ENCODE measurements at places on chromosomes 4 and X. TPM values are rescaled to one million over a fixed set of nuclear protein-coding genes. Genes with fewer than 3 reads are reported as not detected.

DNA sequence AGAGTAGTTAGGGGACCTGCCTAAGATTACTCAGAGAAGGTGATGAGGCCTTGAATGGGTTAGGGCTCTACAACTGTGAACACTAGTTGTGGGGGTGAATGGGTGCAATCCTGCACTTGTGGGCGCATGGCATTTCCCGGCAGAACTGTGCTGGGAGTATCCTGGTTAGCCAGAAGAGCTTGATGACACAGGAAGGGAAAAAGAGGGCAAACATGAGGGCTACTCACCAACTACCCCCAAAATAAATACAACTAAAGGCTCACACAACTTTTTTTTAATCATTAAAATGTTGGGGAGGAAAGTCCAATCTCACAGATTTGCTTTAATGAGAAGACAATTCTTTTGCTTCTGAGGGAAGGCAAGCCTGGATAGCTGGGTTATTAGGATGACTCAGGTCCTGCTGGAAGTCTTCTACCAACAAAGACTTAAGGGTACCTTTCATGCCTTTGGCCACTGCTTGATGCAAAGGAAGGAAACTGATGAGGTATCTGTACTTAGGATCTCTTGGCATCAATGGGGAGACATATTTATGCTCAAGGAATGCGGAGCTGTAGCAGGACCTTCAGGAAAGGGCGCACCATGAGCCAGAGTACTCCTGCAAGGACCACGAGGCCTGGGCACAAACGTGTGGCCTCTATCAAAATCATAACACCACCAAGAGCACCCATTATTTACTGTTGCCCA is 2.6 kb downstream of the PHKA2 start:
- no peak overlapping the region for H3K4me3 ChIP-seq
- H3K27me3 ChIP-seq = no peaks in the 10 kb centered on the region
- peaks cover 9% of the 10 kb centered on the region for H3K4me1 ChIP-seq
- no peaks in the 10 kb centered on the region for H3K36me3 ChIP-seq
- DNase-seq = no peak

DNA sequence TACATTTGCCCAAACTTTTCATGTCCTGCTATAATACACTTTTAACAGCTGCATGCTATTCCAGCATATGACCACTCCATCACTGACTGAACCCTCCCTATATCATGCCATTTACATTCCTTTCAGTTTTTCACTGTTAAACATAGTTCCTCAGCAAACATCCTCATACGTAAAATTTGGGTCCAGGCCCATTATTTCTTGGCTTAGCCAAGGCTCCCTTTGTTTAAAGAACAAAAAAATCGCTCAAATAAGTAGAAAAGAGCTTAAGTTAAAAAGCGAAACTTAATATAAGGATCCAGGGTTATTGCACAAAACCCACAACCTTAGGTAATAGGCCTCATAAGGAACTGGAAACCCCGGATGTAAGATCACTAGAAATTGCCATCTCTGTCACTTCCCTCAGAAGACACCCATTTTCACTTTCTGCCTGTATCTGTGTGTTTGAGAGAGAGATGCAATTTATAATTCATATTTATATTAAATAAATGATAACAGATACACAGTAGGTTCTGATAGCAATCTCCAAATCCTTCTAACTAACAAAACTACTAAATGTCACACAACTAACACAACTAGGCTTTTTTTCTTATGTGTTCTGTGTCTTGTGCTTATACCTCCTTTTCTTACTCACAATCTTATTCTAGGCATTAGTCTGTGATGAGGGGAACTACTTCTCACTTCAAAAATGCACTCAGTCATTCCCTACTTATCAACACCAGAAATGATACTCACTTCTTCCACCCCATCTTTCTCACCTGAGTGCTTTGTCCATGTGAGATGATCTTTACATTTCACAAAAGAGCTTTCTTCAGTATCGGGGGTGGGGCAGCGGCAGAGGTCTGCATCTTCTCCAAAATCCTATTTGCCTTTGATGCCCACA is 59.9 kb upstream of the FAM241A start:
- no peak for DNase-seq
- H3K4me3 ChIP-seq = no peak overlapping the region
- H3K27me3 ChIP-seq = no peaks in the 10 kb centered on the region
- H3K4me1 ChIP-seq = peaks cover 4% of the 10 kb centered on the region
- H3K36me3 ChIP-seq = no peaks in the 10 kb centered on the region

- H3K4me1 ChIP-seq = no peaks in the 10 kb centered on the region
- no peak overlapping the region for H3K27ac ChIP-seq
- DNase-seq = no peak
Observed at GRCh38 chr4:109649872-109650271, 53.4 kb downstream of the CASP6 start.

GRCh38 chr4:2331519-2332200 is 69.8 kb upstream of the MXD4 start:
- H3K4me1 ChIP-seq = peaks cover 14% of the 10 kb centered on the region
- no peaks in the 10 kb centered on the region for H3K36me3 ChIP-seq
- no peaks in the 10 kb centered on the region for H3K27me3 ChIP-seq
- H3K4me3 ChIP-seq = no peak overlapping the region
- no peak overlapping the region for H3K27ac ChIP-seq

- H3K27me3 ChIP-seq = no peaks in the 10 kb centered on the region
- H3K4me1 ChIP-seq = no peaks in the 10 kb centered on the region
- no peak overlapping the region for H3K4me3 ChIP-seq
- DNase-seq = no peak
Observed at GRCh38 chr4:89173336-89174090, 62.2 kb downstream of the TIGD2 start.

- H3K27ac ChIP-seq = no peak overlapping the region
- peaks cover 58% of the 10 kb centered on the region for H3K4me1 ChIP-seq
- no peaks in the 10 kb centered on the region for H3K27me3 ChIP-seq
- H3K4me3 ChIP-seq = no peak overlapping the region
- no peaks in the 10 kb centered on the region for H3K36me3 ChIP-seq
- DNase-seq = no peak
Observed at GRCh38 chr4:176844448-176844847, 51.7 kb upstream of the VEGFC start.

DNA sequence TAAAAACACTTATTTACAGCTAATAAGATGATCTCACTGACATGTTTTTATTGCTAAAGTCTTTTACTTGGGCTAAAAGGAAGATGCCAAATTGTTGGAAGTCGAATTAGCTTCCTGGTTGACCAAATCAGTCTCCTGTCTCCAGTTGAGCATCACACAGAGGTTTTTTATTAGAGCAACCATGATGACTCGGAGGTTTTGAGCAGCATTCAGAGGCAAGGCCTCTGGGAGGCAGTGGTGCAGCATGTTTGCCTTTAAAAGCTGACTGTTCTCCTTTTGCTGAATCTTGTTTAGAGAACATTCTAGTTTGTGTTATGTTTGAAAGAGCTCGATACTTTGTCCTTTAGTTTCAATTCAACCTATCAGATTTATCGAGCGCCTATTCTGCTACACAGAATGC is 2.1 kb downstream of the UCHL1 start:
- peaks cover 7% of the 10 kb centered on the region for H3K4me1 ChIP-seq
- H3K4me3 ChIP-seq = no peak overlapping the region
- DNase-seq = peak; percentile 78
- H3K36me3 ChIP-seq = no peaks in the 10 kb centered on the region

GRCh38 chr4:165308606-165309005 is 18.9 kb upstream of the MSMO1 start:
- no peaks in the 10 kb centered on the region for H3K27me3 ChIP-seq
- H3K36me3 ChIP-seq = no peaks in the 10 kb centered on the region
- peaks cover 12% of the 10 kb centered on the region for H3K4me1 ChIP-seq
- H3K4me3 ChIP-seq = no peak overlapping the region

DNA sequence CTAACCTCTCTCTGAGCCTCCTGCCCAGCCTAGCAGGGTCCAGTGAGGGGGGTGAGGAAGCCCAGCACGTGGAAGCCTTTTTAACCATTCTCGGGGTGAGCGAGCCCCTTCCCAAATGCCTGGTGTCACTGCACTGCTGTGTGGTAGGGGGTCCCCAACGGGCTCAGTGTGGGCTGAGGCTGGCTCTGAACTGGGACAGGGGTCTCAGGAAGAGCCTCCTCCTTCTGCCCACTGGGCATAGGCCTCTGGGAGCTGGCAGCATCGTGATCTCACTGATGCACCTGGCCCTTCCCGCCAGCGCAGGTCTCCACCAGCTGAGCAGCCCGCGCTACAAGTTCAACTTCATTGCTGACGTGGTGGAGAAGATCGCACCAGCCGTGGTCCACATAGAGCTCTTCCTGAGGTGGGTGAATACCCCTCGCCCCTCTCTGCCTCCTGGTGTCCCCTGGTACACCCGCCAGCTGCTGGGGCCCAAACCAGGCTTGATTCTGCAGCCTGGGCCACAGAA is 12.6 kb downstream of the HTRA3 start:
- H3K27ac ChIP-seq = no peak overlapping the region
- no peaks in the 10 kb centered on the region for H3K36me3 ChIP-seq
- H3K27me3 ChIP-seq = no peaks in the 10 kb centered on the region
- DNase-seq = peak; percentile 78
- H3K4me1 ChIP-seq = peaks cover 19% of the 10 kb centered on the region

GRCh38 chrX:118164138-118164537 is 47.5 kb upstream of the KLHL13 start:
- H3K36me3 ChIP-seq = no peaks in the 10 kb centered on the region
- no peaks in the 10 kb centered on the region for H3K4me1 ChIP-seq
- no peaks in the 10 kb centered on the region for H3K27me3 ChIP-seq
- no peak overlapping the region for H3K27ac ChIP-seq
- DNase-seq = no peak

- no peak overlapping the region for H3K27ac ChIP-seq
- no peak overlapping the region for H3K4me3 ChIP-seq
- peak; percentile 85 for DNase-seq
- H3K27me3 ChIP-seq = no peaks in the 10 kb centered on the region
- H3K4me1 ChIP-seq = no peaks in the 10 kb centered on the region
Observed at GRCh38 chr4:136864604-136865185, 667.6 kb downstream of the PCDH18 start.

- DNase-seq = no peak
- H3K4me3 ChIP-seq = no peak overlapping the region
- no peaks in the 10 kb centered on the region for H3K36me3 ChIP-seq
- H3K27ac ChIP-seq = no peak overlapping the region
- H3K27me3 ChIP-seq = no peaks in the 10 kb centered on the region
- no peaks in the 10 kb centered on the region for H3K4me1 ChIP-seq
Observed at GRCh38 chr4:81960961-81961360, 412.8 kb downstream of the HNRNPD start.

DNA sequence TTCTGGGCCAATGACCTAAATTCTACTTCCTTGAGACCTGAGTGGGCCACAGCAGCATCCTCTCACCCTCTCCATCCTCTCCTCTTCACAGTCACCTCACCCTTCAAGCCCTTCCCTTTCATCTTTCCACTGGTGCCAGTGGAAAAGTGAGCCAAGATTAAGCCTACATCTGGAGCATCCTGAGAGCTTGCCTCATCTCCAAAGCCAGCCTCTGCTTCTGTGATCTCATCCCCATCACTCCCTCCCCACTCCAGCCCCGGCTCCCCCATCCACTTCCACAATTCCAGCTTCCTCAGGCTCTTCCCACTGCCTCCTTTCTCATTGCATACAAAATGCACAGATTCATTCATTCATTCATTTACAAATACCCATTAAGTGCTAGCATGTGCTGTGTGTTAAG is 10.1 kb upstream of the RASL11B start:
- no peak overlapping the region for H3K27ac ChIP-seq
- no peak overlapping the region for H3K4me3 ChIP-seq
- no peaks in the 10 kb centered on the region for H3K27me3 ChIP-seq

DNA sequence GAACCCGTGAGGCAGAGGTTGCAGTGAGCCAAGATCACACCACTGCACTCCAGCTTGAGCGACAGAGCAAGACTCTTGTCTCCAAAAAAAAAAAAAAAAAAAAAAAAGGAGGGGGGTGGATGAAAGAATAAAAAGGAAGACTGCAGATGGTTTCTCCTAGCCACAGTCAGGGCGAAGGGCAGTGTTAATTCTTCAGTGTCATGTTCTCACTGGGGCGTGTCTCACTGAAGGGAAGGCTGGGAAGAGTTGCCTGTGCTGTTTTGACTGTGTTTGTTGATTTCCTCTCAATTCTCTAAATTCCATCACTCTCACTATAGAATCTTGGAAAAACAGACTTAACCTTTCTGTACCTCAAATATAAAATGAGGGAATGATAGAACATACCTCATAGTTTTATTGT is 71.6 kb upstream of the DHX15 start:
- no peak for DNase-seq
- H3K36me3 ChIP-seq = no peaks in the 10 kb centered on the region
- no peaks in the 10 kb centered on the region for H3K27me3 ChIP-seq
- H3K4me3 ChIP-seq = no peak overlapping the region
- no peaks in the 10 kb centered on the region for H3K4me1 ChIP-seq
- H3K27ac ChIP-seq = no peak overlapping the region

- no peaks in the 10 kb centered on the region for H3K27me3 ChIP-seq
- no peak for DNase-seq
- H3K27ac ChIP-seq = peak overlapping the region; percentile 88
- peak overlapping the region; percentile 97 for H3K4me3 ChIP-seq
- peaks cover 17% of the 10 kb centered on the region for H3K36me3 ChIP-seq
Observed at GRCh38 chrX:47194194-47194787, 662 bp downstream of the UBA1 start.

- peaks cover 8% of the 10 kb centered on the region for H3K27me3 ChIP-seq
- H3K4me3 ChIP-seq = no peak overlapping the region
- no peaks in the 10 kb centered on the region for H3K36me3 ChIP-seq
- H3K4me1 ChIP-seq = peaks cover 10% of the 10 kb centered on the region
- no peak for DNase-seq
Observed at GRCh38 chr4:165440415-165441158, 61.8 kb downstream of the CPE start.

- peak overlapping the region; percentile 73 for H3K4me3 ChIP-seq
- no peaks in the 10 kb centered on the region for H3K36me3 ChIP-seq
- peaks cover 33% of the 10 kb centered on the region for H3K27me3 ChIP-seq
- H3K4me1 ChIP-seq = peaks cover 13% of the 10 kb centered on the region
Observed at GRCh38 chrX:40011322-40012038, 86.3 kb downstream of the BCOR start.

GRCh38 chr4:150515135-150515534 is 66.8 kb upstream of the MAB21L2 start:
- no peak overlapping the region for H3K27ac ChIP-seq
- H3K36me3 ChIP-seq = no peaks in the 10 kb centered on the region
- no peaks in the 10 kb centered on the region for H3K27me3 ChIP-seq
- peaks cover 4% of the 10 kb centered on the region for H3K4me1 ChIP-seq
- no peak overlapping the region for H3K4me3 ChIP-seq

DNA sequence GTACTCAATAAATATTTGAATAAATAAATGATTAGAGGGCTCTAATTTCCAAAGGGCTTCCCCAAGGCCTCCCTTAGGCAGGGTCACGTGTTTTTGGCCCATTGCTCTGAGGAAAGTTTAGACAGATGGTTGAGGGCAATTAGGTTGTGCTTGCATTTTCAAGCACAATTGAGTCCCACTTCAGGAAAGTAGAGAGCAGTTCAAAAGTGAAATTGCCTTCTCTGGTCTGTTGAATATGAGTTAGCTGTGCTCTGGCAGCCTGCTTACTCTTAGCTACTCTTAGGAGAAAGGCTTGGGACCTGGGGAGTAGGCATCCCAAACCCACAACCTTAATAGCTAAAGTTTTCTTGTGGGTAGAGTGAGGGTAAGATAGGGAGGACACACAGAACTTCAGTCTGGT is 9.0 kb upstream of the DRP2 start:
- peaks cover 12% of the 10 kb centered on the region for H3K4me1 ChIP-seq
- H3K27me3 ChIP-seq = peaks cover 4% of the 10 kb centered on the region
- H3K36me3 ChIP-seq = no peaks in the 10 kb centered on the region
- DNase-seq = no peak
- H3K4me3 ChIP-seq = no peak overlapping the region

Gene GPR82
- not detected for total RNA-seq

Gene MECP2
- 33.3 TPM for total RNA-seq

Gene RTL3
- under 0.01 TPM for total RNA-seq

Gene MAGT1
- total RNA-seq = 59.7 TPM

Gene ZFP42
- total RNA-seq = not detected

Gene CYLC1
- not detected for total RNA-seq

Gene ARFIP1
- 42.4 TPM for total RNA-seq

Gene PI4K2B
- 20.3 TPM for total RNA-seq

Gene AKAP4
- not detected for total RNA-seq

Gene ASB12
- not detected for total RNA-seq

Gene PAGE2B
- total RNA-seq = not detected

Gene VCX3B
- not detected for total RNA-seq

Gene USP51
- 4.3 TPM for total RNA-seq

Gene MAGEA11
- not detected for total RNA-seq
